Effector memory CD8-positive, alpha-beta T cell (primary cell): ENCODE measurements at places on chromosomes 7 and 10.

DNA sequence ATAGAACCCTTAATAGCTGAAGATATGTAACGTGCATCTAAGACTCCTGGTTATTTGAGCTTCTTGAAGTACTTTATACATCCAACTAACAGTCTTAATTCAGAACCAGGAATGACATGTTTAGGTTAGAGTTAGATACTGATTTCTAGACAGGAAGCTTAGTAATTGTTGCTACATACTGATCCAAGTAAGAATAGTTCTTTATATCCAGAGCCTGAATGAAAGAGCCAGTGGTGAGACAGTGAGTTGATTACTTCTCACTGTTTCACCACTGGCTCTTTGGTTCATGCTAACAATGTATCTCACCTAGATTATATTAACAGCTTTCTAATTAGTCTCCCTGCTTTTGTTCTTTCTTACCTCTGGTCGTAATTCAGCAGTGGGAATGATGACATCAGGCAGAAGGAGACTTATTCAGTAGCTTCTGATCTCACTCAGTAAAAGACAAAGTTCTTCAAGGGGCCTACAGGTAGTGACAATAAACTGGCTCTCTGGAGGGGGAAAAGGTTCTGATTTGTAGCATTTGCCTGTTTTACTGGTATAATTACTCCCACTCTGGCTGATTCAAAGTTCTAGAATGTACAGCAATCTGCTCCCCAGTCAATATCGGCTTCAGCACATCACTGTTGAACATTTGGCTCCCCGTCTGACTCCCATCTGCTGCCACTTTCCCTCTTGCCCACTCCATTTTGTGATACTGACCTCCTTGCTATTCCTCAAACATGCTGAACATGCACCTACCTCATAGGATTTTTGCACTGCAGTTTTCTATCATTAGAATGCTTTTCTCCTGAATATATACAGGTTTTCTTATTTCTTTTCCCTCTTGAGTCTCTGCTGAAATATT, 29.1 kb downstream of the MCU start:
- DNase-seq, result no peak

- no peak for DNase-seq
Observed at GRCh38 chr10:4888236-4888635, 62.2 kb downstream of the AKR1E2 start.

DNA sequence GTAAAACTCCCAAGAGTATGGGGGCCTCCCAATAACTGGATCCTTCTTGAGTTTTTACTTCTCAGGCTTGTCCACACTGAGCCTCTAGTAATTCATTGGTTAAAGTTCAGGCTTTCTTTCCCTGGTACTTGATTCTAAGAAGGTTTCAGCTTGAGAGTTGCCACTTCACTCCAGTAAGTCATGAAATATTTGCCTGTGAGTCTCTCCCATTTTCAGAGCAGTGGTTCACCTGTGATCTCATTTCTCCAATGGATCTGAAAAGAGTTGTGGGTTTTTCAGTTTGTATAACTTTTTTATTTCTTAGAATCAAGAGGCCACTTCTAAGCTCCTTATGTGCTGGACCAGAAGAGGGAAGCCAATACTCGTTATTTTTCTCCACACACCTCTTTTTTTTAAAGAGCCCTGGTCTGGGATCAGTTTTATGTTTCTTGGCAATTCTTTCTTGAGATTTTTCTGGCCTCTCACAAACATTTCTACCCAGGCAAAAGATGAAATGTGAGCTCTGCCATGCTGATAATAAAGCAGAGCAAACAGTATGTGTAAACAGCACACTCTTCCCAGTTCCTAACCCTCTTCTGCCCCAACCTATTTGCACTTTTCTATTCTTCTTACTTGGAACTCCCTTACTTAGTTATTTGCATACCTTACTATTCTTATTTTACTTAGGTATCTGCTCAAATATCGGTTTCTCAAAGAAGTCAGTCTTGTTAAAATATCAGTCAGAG, 983.4 kb downstream of the CCSER2 start:
- no peak for DNase-seq

DNA sequence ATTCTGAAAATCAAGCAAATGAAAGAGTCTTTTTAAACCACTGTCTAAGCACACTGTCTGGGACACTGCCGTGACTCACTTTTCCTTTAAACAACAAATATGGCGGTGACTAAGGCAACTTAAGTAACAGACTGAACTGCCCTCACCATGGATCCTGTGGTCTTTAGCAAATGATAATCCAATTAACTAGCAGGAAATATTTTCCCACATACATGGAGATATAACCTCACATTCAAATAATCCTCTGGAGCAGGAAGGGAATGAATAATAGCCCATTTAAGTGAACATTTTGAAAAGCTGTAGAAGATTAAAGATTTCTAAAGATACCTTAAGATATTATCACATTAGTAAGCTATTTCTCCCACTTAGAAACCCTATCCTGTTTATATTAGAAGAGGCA, 40.3 kb upstream of the LRRC17 start:
- DNase-seq, result no peak

DNA sequence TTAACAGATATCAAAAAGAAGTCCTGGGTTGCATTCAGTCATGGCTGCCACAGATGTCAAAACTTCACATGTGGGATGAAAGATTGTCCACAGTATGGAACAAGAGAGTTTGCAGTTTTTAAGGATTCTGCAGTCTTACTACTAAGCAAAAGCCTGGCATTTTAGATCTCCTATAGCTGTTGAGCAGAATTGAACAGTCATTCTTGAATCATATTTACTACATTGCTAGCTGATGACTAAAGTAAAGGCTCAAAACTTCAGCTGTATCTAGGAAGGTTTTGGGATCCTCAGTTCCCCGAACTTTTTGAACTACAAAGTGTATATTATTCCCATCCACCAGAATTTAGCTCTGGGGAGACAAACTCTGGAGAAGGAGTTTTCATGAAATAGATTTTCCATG, 31.0 kb downstream of the BET1 start:
- no peak for DNase-seq

DNA sequence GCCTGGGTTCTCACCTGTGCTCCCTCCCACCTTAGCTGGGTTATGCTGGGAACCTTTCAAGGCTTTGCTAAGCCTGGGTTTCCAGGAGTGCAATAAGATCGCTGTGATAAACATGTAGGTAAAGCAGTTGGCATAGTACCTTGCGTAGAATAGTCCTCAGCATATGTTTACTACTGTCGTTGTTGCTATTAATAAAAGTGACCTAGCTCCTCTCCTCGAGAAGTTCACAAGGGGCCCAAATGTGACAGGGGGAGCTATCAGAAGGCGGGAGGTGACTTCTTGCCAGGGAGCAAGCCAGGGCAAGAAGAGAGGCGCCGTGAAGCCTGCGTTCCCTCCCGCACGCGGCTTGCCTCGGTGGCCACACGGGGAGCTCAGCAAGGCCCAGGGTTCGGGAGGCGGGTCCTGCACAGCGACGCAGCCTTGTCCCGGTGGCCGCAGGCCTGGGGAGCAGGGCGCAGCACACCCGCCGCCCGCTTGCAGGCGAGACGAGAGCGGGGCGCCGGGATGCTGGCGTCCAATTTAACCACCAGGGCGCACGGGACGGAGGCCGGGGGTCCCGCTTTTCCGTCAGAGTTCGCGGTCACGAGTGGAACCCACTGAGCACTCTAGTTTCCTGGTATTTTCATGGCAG, 106.2 kb downstream of the SNX10 start:
- DNase-seq, result no peak

DNA sequence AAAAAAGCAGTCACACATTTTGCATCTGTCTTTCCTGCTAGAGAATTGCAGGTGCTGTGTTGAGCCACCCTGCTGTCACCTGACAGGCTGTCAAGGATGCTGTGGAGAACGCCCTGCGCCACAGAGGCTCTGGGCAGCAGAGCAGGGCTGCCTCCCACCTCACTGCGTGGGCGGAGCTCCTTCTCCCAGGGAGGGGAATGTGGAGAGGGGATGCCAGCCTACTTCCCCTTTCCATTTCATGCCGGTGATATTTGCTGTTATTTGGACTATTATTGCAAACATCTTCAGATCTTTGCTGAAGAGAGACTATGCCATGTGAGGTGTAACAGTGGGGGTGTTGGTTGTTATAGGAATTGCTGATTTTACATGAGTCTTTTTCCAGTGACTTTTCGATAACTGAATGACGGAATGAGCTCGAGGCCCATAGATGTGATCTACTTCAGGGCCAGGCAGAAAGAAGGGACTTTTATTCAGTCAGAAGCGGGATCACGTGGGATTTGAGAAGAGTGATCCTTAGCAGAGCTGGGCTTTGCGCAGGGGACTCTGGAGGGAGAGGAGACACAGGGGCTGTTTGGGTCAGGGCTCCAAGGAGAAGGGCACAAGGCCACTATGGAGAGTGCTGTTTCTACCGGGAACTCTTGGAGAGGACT, 13.6 kb upstream of the PRKAG2 start:
- DNase-seq, result no peak

DNA sequence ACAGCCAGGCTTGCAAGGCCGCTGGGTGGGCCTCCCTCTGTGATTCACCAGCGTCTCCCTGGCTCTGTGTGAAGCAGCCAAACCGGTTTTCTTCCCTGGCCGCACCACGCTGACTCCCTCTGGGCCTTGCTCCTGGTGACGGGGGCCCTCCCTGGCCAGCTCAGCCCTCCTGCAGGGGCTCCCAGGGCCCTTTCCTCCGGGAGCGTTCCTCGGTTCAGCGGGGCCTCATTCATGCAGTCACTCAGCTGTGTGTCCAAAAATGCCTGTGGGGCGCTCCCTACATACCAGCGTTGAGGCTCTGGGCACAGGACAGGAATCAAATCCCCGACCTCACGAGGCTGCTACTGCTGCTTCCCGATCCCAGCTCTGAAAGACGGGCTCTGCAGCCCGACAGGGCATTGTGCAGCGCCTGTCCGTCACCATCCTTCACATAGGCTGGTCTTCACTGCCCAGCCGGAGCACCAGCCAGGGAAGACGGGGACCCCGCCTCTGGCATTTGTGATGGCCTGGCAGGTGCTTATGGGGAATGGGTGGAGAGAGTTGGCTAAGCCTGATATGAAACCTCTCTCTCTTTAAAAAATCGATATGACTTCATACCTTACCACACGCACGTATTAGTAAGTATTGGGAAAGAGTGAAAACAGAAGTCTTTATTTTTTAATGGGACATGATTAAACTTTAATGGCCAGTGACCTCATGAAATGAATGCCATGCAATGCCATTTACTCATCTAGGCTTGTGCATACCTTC, 110.0 kb upstream of the SHH start:
- DNase-seq, result no peak

GRCh38 chr7:2301511-2301863, 12.8 kb downstream of the SNX8 start:
- DNase-seq, result no peak

GRCh38 chr10:23448802-23449570, 10.1 kb downstream of the OTUD1 start:
- DNase-seq, result no peak

- DNase-seq, result no peak
Observed at GRCh38 chr10:86258499-86258898, 108.1 kb downstream of the GRID1 start.

GRCh38 chr7:80088705-80089104, 45.9 kb upstream of the GNAI1 start:
- DNase-seq, result no peak

DNA sequence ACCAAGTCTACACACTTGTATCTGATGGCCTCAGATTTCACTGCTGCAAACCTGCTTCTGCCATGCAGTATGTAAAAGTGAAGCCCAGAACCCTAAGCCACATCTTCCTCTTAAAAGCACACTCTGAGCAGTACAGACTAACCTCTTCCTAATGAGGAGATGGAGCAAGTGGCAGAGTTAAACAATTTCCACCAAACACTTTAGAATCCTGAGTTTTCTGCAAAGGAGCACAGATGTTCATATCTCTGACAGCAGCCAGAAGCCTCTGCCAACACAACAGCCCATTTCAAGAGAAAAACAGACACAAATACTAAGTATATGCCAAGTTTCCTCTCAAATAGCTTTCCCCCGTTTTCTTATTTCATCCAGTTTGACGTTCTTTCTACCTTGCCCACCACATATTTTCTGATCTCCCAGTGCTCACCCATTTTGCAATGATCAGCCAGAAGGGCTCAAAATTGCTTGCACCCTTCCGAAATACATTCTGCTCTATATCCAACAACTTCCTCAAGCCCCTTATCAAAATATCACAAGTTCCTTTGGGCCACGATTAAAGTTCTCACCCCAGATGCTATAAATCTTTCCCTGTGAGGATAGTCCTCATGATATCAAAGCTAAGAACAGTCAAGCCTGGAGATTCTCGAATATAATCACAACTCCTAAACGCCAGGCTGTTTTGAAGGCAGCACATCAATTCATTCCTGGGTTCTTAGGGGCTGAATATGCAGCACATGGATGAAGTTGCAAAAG, 27.5 kb downstream of the ELMO1 start:
- no peak for DNase-seq

- no peak for DNase-seq
Observed at GRCh38 chr10:93630625-93631557, 18.6 kb downstream of the PDE6C start.

- no peak for DNase-seq
Observed at GRCh38 chr7:157694376-157694665, 357.5 kb downstream of the DNAJB6 start.

GRCh38 chr7:45593877-45594276, 19.7 kb downstream of the ADCY1 start:
- DNase-seq, result no peak

DNA sequence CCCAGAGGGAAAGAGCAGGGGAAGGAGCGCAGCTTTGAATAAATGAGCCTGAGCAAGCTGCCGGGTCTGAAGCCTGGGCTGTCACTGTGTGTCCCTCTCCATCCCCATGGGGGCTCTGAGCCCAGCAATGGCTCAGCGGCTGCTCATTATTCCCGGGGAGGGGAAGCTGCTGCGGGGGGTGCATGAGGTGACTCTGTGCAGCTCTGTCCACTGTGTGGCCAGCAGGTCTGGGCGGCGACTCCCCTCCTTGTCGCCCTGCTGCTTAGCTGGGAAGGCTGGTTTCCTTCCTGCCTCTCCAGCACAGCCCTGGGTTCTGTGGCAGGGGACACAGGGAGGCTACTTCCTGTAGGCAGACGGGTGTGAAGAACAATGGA, 234.2 kb downstream of the PRPF18 start:
- no peak for DNase-seq

GRCh38 chr7:121961089-121961867, 88.3 kb downstream of the PTPRZ1 start:
- no peak for DNase-seq

GRCh38 chr7:84677117-84677732, 482.6 kb upstream of the SEMA3A start:
- DNase-seq, result no peak

DNA sequence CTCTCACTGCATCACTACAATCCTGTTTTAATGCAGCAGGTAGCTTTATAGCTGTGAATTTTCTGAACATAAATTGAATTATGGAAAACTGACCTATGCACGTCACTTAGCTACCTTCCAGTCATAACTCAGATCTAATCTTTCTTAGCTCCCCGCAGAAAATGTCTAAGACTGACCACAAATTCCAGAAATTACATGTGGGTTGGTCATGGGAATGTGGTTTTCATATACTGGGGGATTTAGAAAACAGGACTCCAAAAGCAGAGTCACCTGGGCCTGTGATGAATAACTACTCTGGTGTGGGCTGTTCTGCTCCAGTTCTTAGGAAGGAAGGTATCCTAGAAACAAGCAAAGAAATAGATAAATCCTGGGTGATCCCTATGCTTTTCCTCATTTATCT, 178.4 kb upstream of the LRRTM3 start:
- no peak for DNase-seq

- DNase-seq, result no peak
Observed at GRCh38 chr7:39709768-39710311, 86.5 kb downstream of the RALA start.
